HepG2 (cell line): ENCODE measurements at places on chromosomes 12 and 14. TPM values are rescaled to one million over a fixed set of nuclear protein-coding genes. Genes with fewer than 3 reads are reported as not detected.

GRCh38 chr14:105090493-105091053 lies 25.3 kb upstream of the GPR132 start:
- DNase-seq, result peak; percentile 79

DNA sequence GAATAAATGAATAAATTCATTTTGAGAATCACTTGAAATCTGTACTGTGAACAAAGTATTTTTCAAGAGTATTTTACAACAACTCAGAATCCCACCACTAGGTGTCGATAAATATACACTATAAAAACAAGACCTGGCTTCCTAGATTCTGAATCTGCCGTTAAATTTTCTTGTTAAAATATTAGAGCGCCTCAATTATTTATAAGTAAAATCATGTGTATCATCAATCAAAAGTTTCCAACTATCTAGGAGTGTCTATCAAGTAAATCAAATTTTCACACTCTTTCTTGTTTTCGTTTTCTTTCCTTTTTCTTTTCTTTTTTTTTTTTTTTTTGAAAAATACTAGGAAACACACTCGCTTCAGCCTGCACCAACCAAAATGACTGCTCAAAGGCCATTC lies 179.2 kb upstream of the DCN start:
- peak; percentile 24 for DNase-seq

GRCh38 chr14:100063314-100063941 lies 1.8 kb upstream of the EVL start:
- DNase-seq, result no peak

DNA sequence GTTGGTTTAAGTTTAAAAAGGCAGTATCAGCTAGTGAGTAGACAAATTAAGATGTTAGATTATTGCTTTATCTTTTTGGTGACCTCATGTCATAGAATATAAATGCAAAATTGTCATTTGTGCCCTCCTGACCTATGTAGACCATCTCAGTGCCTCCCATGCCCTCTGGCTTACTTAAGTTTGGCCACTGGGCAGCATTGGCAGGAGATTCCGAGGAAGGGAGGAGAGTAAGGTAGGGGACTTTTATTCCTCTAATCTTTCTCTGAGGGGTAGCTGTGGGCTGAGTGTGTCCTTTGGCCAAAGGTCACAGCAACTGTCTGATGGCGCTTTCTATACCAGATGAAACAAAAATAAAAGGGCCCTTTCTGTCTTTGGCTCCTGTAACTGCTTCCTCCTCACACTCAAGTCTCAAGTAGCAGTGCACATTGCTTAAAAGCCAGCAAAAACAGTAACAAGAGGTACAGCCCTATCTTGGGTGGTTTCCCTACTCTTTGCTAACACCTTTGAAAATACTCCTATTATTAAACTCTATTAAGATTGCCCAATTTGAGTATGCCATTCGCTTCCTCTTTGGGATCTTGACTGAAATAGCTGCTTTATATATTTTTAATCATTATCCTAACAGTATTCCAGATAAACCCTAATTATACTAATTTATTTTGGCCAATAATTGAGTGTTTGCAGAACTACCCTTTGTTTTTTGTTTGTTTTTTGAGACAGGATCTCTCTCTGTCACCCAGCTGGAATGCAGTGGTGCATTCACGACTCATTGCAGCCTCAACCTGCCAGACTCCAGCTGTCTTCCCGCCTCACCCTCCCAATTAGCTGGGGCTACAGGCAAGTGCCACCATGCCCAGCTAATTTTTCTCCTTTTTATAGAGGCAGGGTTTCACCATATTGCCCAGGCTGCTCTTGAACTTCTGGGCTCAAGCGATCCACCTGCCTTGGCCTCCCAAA lies 56.5 kb upstream of the KCNH3 start:
- DNase-seq, result peak; percentile 17

KRT1 gene
- not detected in 2 replicates for total RNA-seq

CLEC6A gene
- not detected in 2 replicates for total RNA-seq

GRCh38 chr14:59918824-59919569 lies 947 bp upstream of the LRRC9 start:
- peak; percentile 32 for DNase-seq

BTBD7 gene
- total RNA-seq, result 15.2 and 19.9 TPM in 2 replicates

GRCh38 chr12:56128670-56129205 lies 671 bp downstream of the ESYT1 start:
- no peak for DNase-seq

GRCh38 chr12:127750076-127750840 lies 516.7 kb upstream of the TMEM132C start:
- DNase-seq, result no peak

ALX1 gene
- not detected in 2 replicates for total RNA-seq

- no peak for DNase-seq
Measured at GRCh38 chr12:103833095-103833775, 7.8 kb downstream of the NT5DC3 start.

DNA sequence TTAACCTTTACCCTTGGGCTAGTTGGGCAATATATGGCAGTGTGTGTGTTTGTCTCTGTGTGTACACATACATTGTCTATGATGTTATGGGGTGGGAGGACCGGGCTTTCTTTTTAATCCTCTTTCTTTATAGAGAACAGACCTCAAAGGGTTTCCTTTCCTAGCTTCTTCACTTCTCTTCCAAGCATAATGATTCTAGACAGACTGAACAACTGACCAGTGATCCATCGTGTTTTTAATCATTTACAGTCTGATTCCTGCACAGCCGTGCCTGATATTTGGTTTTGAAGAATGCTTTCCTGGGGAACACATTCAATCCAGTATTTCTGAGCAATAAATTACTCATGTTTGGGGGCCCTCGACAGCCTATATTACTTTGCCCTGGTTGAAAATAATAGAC lies 481.1 kb upstream of the DCN start:
- no peak for DNase-seq

DNA sequence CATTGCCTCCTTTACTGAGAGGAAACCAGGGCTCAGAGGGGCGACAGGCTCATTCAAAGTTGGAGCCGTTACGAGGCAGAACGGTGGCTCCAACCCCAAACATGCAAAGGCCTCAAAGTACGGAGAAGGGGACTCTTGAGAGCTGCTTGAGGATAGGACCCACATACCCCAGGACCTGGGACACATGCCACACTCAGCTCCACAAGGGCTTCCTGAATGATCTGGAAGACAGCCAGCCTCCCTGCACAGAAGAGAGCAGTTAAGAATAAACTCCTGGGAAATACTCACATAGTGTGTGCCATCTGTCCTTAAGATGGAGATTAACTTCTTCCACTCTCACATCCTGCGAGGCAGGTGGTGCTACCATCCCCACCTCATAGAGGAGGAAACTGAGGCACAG lies 26.6 kb upstream of the NXPH4 start:
- no peak for DNase-seq

DNA sequence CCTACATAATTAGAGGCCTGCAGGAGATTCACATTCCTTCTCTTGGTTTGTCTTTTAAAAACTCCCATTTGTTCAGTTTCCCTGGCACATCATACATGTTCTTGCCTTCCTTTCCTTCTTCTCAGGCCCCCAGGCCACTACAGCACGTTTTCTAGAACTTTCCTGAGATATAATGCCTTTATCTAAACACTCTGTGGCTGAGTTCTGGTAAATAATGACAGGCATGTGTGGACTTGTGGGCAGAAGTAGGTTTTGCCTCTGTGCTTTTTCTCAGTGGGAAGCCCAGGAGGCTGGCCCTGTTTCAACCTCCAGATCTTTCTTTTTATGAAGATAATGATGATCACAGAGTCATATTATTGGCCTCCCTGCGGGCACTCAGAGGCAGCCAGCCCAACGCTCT lies 117.2 kb downstream of the TMX1 start:
- DNase-seq, result no peak

DNA sequence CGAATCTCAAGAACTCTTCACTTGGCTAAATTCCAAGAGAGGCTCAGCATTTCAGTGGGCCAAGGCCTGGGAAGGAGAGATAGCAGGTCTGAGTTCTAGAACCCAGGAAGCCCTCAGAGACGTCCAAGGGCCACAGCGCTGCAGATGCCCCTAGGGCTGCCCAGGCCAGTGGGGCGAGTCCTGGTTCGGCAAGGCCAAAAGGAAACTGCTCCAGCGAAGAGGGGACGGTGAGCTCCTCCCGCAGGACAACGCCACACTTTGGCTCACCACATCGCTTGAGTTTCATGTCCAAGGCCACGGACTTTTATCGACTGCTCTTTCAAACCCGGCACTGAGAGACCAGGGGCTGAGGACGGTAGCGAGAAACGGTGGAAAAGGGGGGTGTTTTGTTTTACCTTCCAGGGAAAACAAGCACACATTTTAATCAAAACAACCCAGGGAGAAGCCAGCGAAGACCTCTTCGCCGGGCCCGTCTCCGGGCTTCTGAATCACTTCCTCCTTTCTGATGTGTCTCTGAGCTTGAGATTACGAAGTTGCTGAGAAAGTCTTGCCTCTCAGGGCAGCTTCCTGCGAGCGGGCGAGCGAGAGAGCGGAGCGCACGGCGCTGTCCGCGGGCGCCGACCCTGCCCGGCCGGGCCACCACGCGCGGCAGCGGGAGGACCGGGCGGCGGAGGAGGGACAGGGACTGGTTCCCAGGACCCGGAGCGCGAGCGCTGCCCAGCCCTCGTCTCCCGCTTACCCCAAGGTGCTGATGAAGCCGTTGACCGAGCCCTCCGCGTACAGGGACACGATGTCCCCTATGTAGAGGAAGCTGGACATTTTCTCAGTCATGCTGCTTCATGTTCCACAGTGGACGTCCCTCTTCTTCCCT lies 808 bp downstream of the ITPR2 start:
- DNase-seq, result peak; percentile 63

IRAK3 gene
- not detected in 2 replicates for total RNA-seq

EIF2S3B gene
- 7.6 and 9.2 TPM in 2 replicates for total RNA-seq

GRCh38 chr12:124833693-124834122 lies 30.0 kb downstream of the SCARB1 start:
- DNase-seq, result no peak

GRCh38 chr12:80708259-80708974 lies 983 bp downstream of the MYF6 start:
- no peak for DNase-seq

GRCh38 chr12:89230376-89231315 lies 121.7 kb downstream of the DUSP6 start:
- peak; percentile 17 for DNase-seq

ISCU gene
- 107 and 131 TPM in 2 replicates for total RNA-seq

KRT71 gene
- total RNA-seq, result not detected in 2 replicates

APOF gene
- total RNA-seq, result 1.7 and 3.3 TPM in 2 replicates

- DNase-seq, result no peak
Measured at GRCh38 chr12:69779928-69780327, 41.3 kb downstream of the RAB3IP start.
